Mesothelial cell of epicardium (in vitro differentiated cells): ENCODE measurements at places on chromosomes 4 and X. TPM values are rescaled to one million over a fixed set of nuclear protein-coding genes. Genes with fewer than 3 reads are reported as not detected.

DNA sequence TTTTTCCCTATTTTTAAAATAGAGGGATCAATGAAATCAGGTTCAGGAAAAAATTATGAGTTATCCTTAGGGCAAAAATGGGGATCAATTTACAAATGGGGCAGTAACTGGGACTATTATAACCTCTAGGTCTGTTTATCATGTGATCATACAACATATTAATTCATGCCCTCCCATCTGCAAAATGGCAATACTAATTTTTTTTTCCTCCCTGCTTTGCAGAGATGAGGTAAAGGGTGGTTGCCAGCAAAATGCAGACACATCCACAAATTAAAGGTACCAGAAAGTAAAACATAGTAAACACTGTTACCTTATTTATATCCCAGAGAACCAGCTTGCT, 467 bp downstream of the HSD17B11 start:
- DNase-seq: no peak
- no peaks in the 10 kb centered on the region for H3K27me3 ChIP-seq

- DNase-seq: no peak
- no peak overlapping the region for H3K4me3 ChIP-seq
- no peak overlapping the region for H3K27ac ChIP-seq
- peaks cover 9% of the 10 kb centered on the region for H3K4me1 ChIP-seq
Observed at GRCh38 chr4:48237996-48238645, 31.5 kb downstream of the TEC start.

DNA sequence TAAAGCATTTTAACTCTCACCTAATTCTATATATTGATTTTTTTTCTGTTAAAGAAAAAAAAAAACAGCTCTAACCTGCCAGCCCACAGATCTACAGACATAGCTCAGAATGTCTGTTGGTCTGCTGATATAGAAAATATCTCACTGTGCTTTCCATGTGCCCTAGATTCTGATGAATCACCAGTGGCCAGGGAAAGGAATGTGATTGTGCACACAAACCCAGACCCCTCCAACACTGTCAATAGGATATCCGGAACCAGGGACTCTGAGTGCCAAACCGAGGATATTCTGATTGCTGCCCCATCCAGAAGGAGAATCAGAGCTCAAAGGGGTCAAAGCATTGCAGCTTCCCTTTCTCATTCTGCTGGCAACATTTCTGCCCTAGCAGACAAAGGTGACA, 12.1 kb upstream of the SCML1 start:
- H3K27ac ChIP-seq: no peak overlapping the region
- no peak for DNase-seq
- H3K36me3 ChIP-seq: peaks cover 6% of the 10 kb centered on the region
- no peak overlapping the region for H3K4me3 ChIP-seq
- no peaks in the 10 kb centered on the region for H3K27me3 ChIP-seq

DNA sequence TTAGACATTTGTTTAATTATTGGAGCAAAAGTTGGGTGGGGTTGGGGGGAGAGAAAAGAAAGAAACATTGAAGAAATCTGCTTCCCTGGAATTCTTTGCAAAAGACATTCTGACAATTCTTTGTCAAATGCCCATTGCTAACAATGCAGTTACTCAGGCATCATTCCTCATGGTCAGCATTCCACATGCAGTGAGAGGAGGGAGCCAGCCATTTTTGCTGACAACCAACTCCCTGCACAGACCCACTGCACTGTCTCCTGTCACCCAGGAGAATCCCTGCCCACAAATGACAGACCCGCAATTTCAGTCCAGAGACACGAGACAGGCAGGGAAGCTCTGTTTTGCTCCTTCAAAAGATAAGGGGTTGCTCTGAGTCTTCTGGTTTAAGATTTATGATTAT, 985.1 kb upstream of the SLIT2 start:
- H3K4me1 ChIP-seq: peaks cover 15% of the 10 kb centered on the region
- H3K27me3 ChIP-seq: no peaks in the 10 kb centered on the region
- no peak overlapping the region for H3K4me3 ChIP-seq
- H3K36me3 ChIP-seq: no peaks in the 10 kb centered on the region
- H3K27ac ChIP-seq: no peak overlapping the region

ZAR1 gene
- 2.3 to 3.1 TPM (median 3.1 TPM) in 3 replicates for total RNA-seq

GRCh38 chrX:119625843-119626242, 19.6 kb upstream of the NKRF start:
- no peak overlapping the region for H3K4me3 ChIP-seq
- H3K27ac ChIP-seq: no peak overlapping the region
- H3K4me1 ChIP-seq: peaks cover 6% of the 10 kb centered on the region
- H3K36me3 ChIP-seq: peaks cover 21% of the 10 kb centered on the region
- DNase-seq: no peak

TMSB15B gene
- 20.5 to 25.7 TPM (median 20.9 TPM) in 3 replicates for total RNA-seq

GRCh38 chr4:147638942-147639341, 21.7 kb downstream of the TMEM184C start:
- DNase-seq: no peak
- H3K4me3 ChIP-seq: no peak overlapping the region
- H3K4me1 ChIP-seq: no peaks in the 10 kb centered on the region
- peak overlapping the region; percentile 79 for H3K27ac ChIP-seq
- peaks cover 60% of the 10 kb centered on the region for H3K36me3 ChIP-seq

NPY5R gene
- total RNA-seq: not detected in 3 replicates
